NCI-H1694 (cell line): ENCODE measurements at places on chromosomes 1 and 21.

- DNase-seq, result no peak
Measured at GRCh38 chr1:30816211-30817076, 58.9 kb upstream of the LAPTM5 start.

DNA sequence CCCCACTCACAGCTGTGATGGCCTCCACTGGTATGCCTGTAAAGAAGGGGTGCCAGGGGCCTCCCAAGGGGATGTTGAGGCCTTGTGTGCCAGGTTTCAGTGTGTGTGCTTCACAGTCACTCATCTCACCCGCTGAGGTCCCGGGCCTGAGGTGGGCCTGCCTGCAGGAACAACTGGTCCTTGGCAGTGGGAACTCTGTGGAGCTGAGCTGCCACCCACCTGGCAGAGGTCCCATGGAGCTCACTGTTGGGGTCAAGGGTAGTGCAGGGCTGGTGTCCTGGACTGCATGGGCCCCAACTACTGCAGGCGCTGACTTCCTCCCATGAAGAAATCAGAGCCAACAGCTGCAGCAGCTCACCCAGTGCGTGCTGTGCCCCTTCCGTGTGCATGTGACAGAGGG is 17.3 kb upstream of the ZNF678 start:
- DNase-seq, result no peak

DNA sequence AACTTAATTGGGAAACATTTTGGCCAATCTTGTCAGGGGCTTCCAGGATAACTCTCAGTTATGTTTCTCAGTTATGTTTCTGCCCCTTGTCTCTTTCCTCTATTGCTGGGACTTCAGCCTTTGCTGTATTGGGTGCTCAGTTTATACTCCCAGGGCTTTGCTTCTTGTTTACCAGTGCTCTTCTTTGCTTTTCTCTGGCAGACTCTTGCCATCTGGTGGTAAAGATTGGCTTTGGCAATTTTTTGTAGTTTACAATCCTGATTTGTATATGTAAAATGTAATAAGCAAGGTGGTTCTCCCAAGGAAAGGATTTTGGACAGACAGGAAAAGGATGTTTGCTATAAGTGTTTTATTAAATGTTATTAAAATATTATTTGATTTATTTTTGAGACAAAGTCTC is 37.9 kb downstream of the FABP3 start:
- peak; percentile 25 for DNase-seq

DNA sequence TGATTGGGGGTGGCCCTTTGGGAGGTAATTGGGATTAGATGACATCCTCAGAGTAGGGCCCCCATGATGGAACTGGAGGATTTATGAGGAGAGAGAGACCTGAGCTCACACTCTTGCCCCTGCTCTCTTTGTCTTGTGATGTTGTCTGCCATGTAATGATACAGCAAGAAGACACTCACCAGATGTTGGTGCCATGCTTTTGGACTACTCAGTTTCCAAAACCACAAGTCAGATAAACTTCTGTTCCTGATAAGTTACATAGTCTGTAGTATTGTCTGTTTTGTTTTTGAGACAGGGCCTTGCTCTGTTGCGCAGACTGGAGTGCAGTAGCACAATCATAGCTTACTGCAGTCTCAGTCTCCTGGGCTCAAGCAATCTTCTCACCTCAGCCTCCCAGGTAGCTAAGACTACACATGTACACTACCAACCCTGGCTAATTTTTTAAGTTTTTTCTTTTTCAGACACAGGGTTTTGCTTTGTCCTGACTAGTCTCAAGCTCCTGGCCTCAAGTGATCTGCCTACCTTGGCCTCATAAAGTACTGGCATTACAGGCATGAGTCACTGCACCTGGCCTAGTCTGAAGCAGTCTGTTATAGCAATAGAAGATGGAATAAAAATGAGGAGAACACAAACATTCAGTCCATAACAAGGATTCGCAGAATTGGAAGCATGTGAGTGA is 115.0 kb upstream of the GALNT2 start:
- no peak for DNase-seq

GRCh38 chr1:116873680-116874271 is 35.9 kb upstream of the PTGFRN start:
- DNase-seq, result no peak
